ENCODE measurements at places on chromosomes 13 and 19.

DNA sequence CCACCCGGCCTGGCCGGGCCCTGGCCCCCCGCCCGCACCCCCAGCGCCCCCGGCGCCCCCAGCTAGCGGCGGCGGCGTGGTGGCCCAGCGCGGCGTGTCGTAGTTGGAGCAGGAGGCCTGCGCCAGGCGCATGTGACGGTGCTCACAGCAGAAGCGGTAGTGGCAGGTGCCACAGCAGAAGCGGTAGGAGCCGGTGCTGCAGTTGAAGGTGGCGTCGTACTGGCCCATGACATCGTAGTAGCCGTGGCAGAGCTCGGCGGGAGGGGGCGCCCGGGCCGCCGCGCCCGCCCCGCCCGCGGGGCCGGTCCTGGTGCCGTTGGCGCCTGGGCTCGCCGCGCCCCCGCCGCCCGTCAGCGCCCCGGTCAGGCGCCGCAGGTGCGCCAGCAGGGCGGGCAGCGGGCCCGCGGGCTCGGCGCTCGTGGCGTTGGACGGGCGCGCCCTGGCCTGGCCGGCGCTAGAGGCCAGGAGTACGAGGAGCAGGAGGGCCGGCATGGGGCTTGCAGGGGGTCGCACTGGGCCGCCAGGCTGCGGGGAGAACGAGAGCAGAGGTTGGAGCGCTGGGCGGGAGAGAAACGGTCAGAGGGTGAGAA lies 633 bp downstream of the SHISA7 start:
- no peak for DNase-seq

- no peak for DNase-seq
Measured at GRCh38 chr19:56110515-56111448, 10.3 kb downstream of the ZNF787 start.

DNA sequence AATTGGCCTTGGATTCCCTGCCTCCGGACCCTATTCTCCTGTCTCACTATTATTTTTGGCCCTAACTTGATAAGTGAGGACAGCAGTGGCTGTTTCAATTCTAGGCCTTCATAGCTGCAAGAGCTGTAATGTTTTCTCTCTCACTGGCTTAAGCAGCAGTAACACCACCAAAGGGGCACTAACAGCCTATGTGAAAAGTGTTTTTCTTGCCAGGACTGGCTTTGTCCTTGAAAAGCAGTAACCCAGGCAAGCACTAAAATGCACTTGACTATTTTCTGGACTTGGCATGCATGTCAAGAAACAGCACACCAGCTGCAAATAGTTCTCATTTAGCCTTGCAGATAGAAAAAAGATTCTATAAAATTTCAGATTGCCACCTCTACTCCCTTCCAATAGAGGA lies 9.3 kb upstream of the FBXL3 start:
- no peak for DNase-seq

GRCh38 chr19:1811942-1812425 lies at the start of gene ATP8B3:
ATP8B3 (minus strand) TSS chr19:1812276; CDS start chr19:1811736, 540 bp downstream.
- DNase-seq = peak; percentile 90

GRCh38 chr13:75813323-75813722 lies 177.2 kb downstream of the LMO7 start:
- no peak for DNase-seq

DNA sequence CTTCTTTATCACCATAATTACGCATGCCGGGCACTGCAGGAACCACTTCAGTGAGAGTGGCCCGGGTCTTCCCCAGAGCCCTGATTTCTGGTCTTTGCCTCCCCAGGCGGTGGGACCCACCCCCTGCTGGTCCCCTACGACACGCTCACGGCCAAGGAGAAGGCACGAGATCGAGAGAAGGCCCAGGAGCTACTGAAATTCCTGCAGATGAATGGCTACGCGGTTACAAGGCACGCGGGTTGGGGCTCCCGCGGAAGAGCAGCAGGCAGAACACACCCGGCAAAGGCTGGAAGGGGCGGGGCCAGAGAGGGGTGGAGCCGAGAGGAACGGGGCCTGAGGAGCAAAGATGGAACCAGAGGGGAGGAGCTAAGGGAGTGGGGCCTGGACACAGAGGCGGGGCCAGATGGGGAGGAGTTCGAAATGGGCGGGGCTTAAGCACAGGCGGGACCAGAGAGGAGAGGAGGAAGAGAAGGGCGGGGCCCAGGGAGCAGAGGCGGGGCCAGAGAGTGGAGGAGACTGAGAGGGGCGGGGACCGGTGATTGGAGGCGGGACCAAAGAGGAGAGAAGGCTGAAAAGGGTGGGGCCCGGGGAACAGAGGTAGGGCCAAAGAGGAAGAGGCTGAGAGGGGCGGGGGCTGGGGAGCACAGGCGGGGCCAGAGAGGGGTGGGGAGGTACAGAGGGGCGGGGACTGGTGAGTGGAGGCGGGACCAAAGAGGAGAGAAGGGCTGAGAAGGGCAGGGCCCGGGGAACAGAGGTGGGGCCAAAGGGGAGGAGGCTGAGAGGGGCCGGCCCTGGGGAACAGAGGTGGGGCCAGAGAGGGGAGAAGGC lies 73.4 kb downstream of the RYR1 start:
- peak; percentile 97 for DNase-seq

GRCh38 chr13:64453831-64454230 lies 2776.3 kb downstream of the PCDH9 start:
- no peak for DNase-seq

DNA sequence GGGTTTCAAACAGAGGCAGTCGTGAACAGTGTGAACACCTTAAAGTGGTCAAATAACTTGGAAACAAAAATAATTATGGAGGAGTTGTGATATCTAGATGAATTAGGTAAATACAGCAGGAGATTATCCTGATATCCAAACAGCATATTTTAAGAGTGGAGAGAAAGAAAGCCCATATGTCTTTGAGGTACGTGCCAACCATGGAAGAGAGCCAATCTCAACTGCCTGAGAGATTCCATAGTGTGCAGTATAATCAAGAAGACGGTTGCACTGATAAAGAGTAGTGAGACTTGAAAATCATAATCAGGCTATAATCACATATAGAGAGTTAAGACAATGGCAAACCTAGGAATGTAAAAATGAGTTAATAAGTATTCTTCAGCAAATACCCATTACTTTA lies 472.8 kb upstream of the SLITRK5 start:
- DNase-seq = no peak

DNA sequence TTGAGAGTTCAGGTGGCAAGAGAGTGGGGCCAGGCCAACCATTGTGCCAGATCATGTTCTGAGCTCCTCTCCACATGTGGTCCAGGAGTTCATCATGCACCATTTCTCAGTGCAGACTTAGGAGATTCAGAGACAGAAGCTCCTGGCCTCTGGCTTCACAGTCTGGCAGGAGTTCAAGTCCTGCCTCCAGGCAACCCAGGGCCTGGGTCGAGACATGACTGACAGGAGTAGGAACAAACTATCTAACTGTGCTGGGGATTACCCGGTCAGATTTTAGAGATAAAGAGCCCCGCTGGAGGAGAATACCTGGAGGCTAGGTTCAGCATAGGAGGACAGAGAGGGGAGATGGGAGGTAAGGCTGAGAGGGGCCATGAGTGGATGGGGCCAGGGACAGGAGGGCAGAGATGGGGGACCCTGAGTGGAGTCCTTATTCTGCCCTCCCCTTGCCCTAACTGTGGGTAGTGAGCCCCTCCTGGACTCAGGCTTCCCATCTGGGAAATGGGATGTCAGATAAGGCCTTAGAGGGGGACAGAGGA lies 906 bp upstream of the CYP4F11 start:
- no peak for DNase-seq

DNA sequence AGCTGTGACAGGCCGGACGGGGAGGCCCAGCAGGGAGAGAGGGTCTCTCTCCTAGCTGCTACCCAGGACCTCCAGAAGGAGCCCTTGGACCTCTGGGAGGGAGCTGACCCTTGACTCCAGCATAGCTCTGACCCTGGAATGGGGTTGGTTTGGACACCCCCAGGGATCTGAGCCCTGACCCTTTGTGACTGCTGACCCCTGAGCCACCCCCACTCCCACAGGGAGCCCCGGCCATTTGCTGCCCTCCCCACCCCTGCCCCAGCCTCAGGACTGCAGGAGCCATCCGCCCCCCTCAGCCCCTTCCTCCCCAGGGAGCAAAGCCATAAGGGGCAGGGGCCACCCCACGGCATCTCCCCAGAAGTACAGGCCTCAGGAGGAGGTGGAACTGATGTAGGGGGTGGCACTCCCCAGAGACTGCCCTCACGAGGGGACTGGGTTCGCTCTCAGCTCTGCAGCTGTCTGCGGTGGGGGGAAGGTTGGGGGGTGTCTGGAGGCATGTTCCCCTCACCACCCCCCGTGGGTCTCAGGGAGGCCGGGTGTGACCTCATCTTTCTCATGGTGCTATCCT lies 7.0 kb downstream of the COX6B2 start:
- no peak for DNase-seq

- DNase-seq = no peak
Measured at GRCh38 chr19:508204-509150, 1.2 kb downstream of the TPGS1 start.

GRCh38 chr13:29423050-29423449 lies 172.4 kb downstream of the SLC7A1 start:
- DNase-seq = no peak

- no peak for DNase-seq
Measured at GRCh38 chr13:101408154-101408553, 8.2 kb downstream of the NALCN start.

DNA sequence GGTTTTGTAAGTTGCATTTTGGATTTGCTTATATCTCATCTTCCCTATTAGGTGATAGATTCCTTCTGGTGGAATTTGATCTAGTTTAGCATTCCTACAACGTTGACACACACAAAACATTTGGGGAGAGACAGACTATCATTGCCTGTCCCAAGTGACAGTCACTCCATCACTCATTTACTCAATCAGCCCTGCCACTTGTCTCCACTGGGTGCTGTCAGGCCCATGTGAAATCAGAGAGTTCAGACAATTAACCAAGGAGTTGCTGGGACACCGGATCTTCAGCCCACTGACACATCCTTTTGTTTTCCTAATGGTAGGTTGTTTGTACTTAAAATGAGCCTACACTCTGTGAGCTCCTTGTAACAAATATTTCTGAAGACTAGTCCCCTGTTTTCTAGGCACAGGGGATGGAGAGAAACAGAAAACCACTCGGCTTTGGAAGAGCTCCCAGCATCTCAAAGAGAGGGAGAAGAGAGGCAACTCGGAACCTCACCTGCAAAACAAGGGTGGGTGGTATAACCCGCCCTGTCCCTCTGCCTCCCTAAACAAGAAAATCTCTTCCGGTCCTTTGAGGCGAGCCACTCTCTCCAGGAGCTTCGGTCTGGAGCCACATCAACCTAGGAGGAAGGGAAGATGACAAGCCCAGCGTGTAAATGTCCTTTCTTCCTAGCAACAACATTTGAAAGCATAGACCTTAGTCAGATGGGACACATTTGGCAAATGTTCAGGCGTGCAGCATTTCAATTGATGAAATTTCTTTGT lies 440.9 kb upstream of the KLF12 start:
- DNase-seq = no peak

DNA sequence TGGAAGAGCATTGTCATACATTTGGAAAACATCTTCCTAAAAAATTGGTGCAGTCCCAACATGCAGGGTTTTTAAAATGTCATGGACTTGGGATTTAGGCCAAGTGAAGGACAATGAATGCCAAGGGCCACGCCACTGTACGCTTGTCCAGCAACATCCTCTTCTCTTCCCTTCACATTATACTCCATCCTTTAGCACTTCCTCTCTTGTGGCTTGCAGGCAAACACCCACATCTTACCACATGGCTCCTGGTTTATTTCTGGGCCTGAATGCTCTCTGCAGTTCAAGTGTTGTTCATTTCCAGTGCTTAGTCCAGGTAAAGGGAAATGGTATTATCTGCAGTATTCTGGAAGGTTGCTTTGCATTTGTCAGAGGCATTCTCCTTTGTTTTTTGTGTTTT lies 45.0 kb downstream of the CBY2 start:
- no peak for DNase-seq

DNA sequence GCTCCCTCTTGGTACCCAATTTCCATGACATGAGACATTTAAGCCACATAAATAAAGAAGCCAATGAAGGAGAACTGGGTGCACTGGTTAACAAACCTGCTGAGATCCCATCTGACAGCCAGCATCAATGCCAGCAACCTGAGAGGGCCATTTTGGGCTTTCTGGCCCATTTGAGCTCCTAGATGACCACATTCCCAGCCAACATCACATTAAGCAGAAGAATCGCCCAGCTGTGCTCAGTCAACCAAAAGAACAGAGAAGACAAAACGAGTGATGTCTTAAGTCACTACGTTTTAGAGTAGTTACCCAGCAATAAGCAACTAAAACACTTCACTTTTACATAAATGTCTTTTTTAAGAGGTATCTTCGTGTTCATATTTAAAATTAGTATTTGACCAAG lies 21.9 kb downstream of the LCP1 start:
- DNase-seq = no peak

DNA sequence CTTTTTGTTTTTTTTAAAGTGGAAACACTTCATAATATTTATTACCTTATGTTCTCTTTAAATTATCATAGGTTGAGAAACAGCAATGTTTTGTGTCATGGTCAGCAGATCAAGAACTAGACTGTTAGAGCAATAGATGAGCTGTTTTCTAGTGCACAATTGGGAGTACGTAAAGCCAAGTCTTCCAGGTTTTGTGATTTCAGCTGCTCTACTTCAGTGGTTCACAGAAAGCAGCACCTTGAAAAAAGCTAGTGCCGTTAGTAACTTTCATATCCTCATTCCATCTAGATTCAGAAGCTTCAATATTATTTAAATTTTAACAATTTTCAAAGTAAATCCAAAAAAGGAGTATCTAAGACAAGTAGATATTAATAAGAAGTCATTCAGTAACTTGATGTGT lies 1.9 kb downstream of the GPR18 start:
- DNase-seq = no peak

GRCh38 chr13:81760316-81760715 lies 1419.4 kb upstream of the SPRY2 start:
- no peak for DNase-seq

DNA sequence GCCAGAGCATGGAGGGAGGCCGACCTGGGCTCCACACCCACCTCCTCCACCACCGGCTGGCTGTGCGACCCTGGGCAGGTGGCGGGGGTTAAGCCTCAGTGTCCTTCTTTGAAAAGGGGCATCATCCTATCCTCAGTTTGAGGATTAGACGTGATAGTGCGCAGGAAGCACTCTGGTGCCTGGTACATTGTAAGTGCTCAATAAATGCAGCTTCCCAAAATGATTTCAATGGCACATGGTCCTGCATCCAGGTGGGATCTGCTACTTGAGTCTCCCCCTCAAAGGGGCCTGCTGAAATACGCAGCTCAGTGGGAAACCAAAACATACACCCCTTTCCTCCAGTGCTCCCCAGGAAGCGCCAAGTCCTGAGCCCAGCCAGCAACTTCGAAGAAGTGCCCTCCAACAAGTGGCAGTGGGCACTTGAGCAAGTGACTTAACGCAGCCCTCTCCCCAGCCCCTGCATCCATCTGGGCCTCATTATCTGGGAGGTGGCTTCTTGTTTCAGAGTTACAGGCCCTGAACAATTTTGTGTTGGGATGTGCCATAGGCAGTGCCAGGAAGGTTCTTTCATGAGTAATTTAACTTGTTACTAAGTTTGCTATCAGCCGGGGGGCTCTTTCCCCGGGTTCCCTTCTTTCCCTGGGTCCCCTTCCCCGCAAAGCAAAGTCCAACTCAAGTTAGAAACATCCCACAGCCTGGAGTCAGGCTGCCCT lies 17.9 kb downstream of the ACTN4 start:
- DNase-seq = no peak

GRCh38 chr19:40690693-40691420 lies 406 bp upstream of the NUMBL start:
- peak; percentile 95 for DNase-seq

Data from activated CD4-positive, alpha-beta T cell treated with anti-CD3 and anti-CD28 coated beads, Interleukin-2, Interleukin-6, amounts not matched to agents 100 ng/mL and 50 ng/mL, durations not matched to agents 16 hours and 8 hours (primary cell).